ENCODE measurements at places on chromosomes 4 and X.

GRCh38 chr4:112311516-112311915 is 14.3 kb downstream of the ALPK1 start:
- no peak for DNase-seq

GRCh38 chr4:165931741-165932140 is 58.7 kb downstream of the TLL1 start:
- DNase-seq, result no peak

GRCh38 chr4:70863099-70863790 is 23.6 kb upstream of the GRSF1 start:
- DNase-seq, result no peak

DNA sequence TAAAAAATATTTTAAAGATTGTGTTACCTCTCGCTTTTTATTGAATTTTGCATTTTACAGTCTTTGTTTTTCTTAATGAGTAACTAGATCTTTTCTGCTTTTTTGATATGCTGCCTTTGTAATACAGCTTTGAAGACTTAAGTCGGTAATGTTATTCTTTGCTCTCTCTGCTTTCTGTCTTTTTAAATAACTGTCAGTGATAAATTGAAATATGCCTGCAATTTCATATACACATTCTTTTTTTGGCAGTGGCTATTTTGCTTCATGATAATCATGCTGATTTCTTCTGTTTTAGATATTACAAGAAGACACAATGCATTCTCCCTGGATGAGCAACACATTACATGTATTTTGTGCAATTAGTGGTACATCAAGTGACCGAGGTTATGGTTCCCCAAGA is 42.0 kb upstream of the IL13RA1 start:
- DNase-seq, result no peak

DNA sequence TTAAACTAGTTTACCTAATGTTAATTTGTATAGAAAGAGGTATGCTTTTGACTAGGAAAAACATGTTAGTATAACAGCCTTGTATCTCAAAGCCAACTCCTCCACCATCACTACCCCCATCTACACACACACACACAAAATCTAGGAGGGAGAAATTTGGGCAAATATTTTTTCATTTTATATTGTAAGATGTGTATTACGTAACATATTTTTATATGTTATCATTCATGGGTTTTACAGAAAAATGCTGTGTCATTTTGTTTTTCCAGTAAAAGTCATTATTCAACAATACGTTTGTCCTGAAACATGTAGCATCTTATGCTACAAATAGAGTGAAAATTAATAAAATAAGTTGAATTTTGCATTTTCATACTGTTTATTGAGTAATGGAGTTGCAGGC is 3.0 kb downstream of the SULT1B1 start:
- no peak for DNase-seq

DNA sequence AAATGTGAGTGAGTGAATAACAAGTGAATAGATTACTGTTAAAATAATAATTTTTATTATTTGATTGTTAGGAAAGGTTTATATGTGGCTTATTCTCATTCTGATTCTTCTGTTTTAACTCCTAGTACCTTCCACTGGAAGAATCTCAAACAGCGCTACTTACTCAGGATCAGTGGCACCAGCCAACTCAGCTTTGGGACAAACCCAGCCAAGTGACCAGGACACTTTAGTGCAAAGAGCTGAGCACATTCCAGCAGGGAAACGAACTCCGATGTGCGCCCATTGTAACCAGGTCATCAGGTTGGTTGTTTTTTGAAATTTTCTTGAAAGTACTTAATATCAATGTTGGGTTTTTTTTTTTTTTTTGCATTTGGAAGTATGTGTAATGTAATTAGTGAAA is 117.6 kb upstream of the BMPR1B start:
- no peak for DNase-seq

- no peak for DNase-seq
These were observed 2.0 kb downstream of the GJB1 start for GRCh38 chrX:71225009-71225408.

DNA sequence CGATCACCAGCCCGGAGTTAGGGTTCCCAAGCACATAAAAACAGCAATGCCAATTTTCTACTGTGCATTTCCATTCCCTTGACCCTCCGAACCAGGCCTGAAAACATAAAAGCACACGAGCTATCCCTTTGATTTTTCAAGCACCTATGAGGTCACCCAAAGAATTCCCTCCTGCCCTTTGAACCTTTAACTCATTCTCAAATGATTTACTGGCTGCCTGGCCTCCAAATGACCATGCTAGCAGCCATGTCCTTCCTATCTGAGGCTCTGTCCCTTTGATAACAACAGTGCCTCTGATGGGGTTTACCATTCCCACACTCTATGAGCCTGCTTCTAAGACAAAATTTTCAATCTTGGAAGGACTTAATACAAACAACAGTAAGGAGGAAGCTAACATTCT is 15.2 kb downstream of the SHROOM4 start:
- DNase-seq, result no peak

DNA sequence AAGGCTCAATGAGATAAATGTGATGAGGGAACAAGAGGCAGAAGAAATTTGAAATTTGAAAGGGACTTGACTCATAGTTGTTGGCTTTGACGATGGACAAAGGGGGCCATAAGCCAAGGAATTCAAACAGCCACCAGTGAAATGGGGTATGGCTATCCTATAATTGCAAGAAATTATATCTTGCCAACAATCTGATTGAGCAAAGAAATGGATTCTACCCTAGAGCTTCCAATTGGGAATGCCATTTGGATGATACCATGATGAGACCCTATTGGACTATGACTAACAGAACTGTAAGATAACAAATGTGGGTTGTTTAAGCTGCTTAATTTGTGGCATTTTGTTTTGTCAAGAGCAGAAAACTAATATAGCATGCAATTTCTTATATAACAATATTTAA is 270.1 kb upstream of the ARSJ start:
- no peak for DNase-seq

GRCh38 chr4:156788782-156789181 is 182.8 kb downstream of the PDGFC start:
- no peak for DNase-seq

DNA sequence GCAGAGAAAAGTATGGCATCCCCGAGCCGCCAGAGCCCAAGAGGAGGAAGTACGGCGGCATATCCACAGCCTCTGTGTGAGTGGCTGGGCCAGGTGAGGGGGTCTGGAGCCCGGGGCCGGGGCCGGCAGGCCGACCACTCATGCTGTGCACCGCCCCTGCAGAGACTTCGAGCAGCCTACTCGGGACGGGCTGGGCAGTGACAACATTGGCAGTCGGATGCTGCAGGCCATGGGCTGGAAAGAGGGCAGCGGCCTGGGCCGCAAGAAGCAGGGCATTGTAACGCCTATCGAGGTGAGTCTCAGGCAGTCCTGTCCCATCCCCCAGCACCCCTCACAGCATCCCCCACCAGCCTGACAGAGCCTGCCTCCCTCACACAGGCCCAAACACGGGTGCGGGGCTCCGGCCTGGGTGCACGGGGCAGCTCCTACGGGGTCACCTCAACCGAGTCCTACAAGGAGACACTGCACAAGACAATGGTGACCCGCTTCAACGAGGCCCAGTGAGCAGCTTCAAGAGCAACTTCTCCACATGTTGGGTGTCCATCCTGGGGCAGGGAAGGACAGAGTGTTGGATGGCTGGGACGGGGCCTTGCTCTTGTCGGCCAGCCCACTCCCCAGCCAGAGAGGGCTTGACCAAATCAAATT is 7.4 kb upstream of the UBA1 start:
- DNase-seq, result no peak

- DNase-seq, result peak; percentile 15
These were observed 33.6 kb upstream of the NOCT start for GRCh38 chr4:138981930-138982390.

GRCh38 chr4:73603854-73604584 is 16.2 kb downstream of the RASSF6 start:
- no peak for DNase-seq

GRCh38 chr4:47711183-47711582 is 126.7 kb downstream of the CORIN start:
- DNase-seq, result no peak

GRCh38 chrX:9555354-9555753 is 90.5 kb downstream of the TBL1X start:
- no peak for DNase-seq

DNA sequence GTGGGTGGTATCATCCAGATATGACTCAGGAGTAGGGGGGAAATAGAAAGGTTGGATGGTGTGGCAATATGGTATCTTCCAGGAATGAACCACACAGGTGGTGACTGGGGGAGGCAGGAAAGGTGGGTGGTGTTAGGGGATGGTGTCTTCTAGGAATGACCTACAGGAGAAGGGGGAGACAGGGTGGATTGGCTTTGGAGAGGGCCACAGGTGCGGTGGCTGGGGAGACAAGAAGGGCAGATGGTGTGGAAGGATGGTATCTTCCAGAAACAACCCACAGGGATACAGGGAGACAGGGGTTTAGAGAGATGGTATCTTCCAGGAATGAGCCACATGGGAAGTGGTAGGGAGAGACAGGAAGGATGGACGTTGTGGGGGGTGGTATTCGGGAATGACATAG is 64.0 kb downstream of the MAOA start:
- DNase-seq, result no peak

DNA sequence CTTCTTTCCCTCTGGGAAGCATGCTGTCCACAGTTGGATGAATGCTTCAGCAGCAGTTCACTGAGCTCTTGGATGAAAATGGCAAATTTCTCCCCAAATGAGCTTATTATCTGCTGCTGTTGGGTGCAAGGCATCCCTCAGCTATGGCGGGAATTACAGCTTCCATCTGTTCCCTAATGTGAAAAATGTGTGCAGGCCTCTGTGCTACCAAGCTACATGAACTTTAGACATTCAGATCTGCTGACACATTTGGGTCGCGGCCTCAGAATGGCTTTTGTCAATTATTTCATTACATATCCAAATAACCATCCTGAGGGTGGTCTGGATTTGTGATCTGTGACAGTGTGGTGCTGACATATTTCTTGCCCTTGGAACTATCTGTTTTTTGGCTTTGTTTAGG is 119.5 kb upstream of the SCML1 start:
- no peak for DNase-seq

- no peak for DNase-seq
These were observed 10.5 kb downstream of the TRO start for GRCh38 chrX:54931107-54931506.

DNA sequence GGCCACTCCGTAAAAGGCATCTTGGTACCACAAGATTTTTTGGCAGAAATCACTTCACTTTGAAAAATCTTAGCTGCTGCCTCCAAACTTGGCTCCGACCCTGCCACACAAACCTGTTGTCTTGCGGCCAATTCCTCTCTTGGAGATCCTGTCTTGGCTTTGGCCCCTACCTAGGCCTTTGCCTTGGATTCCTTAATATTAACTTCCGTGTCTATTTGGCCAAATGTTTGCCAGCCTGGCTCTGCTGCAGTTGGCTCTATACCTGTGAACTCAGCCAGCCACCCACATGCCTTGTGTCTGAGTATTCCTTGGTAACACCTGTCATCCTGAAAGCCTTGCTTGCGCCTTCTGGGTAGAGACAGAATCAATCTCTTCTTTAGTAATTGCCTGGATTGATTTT is 12.5 kb downstream of the GRXCR1 start:
- DNase-seq, result no peak

GRCh38 chrX:149453030-149453429 is 52.1 kb downstream of the IDS start:
- peak; percentile 25 for DNase-seq

DNA sequence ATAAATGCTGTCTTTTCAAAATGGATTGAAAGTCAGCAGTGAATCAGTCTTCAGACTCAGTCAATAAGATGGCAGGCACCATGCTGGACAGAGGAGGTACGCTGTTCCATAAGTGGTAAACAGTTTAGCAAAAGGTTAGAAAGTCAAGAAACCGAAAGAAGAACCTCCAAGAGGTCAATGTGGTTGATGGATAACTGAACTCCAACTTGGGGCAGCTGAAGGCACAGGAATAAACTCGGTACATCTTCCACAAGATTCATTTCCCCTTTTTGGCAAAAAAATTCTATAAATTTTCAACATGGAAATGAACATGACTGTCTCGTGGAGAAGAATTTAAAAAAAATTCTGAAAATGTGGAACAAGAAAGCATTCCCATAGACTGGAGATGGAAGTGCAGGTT is 18.4 kb upstream of the SEL1L3 start:
- DNase-seq, result no peak

DNA sequence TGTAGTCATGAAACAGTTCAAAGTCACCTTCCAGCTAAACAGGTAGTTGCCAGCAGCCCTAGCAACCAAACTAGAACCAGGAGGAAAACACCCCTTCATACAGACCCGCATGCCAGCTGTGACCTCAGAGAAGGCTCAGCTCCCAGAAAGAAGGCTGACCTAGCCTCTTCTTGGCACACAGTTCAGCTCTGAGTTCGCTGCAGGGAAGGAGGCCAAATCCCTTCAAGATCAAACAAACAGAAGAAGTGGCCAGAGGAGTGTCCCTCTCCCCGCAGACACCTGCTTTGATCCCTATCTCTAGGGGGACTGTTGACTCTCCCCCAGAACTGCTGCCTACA is 56.0 kb downstream of the HADH start:
- DNase-seq, result no peak

DNA sequence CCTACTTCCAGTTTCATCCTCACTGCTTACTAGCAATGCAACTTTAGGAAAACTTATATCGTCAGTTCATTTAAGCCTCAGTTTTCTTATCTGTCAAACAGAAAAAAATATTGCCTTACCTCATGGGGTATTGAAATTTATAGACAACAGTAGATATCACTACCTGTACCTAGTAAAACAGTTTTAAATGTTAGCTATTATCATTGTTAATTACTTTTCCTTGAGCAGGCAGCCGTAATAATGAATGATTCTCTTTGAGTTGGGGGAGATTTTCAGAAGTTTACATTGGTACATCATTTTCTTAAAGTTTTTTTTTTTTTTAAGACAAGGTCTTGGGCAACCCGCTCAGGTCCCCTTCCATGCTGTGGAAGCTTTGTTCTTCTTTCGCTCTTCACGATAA is 71.7 kb upstream of the BMPR1B start:
- DNase-seq, result no peak

DNA sequence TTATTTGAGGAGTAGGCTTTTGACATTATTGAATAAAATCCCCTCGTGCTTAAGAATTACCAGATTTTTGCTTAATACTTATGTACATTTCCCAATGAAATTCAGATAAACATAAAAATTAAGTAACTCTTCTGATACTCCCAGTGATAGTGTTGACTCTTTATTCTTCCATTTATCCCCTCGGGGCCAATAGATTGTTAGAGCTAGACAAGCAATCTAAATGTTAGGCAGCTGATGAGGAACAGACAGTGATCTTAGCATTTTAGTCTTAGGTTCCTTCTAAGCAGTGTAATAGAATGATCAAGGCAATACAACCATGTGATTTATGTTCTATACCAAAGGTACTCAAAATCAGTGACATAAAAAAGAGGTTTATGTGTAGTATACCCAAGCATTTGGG is 68.7 kb downstream of the USP9X start:
- no peak for DNase-seq

Data from HFFc6 (cell line).